Vagina (tissue), 2 donors: ENCODE measurements at places on chromosomes 7 and 10. TPM values are rescaled to one million over a fixed set of nuclear protein-coding genes. Genes with fewer than 3 reads are reported as not detected.

TMEM130 gene
- total RNA-seq: 3.7 TPM

IFIT1B gene
- total RNA-seq: not detected

PHKG1 gene
- not detected for total RNA-seq

PANK1 gene
- 10.3 TPM for total RNA-seq

BBS9 gene
- 31.2 TPM for total RNA-seq

RNF32 gene
- total RNA-seq: not detected

KLF14 gene
- total RNA-seq: not detected

SEMA3A gene
- 3.4 TPM for total RNA-seq

DKK1 gene
- total RNA-seq: 14.0 TPM

GRCh38 chr7:13915891-13916290 is 73.6 kb downstream of the ETV1 start:
- no peak overlapping the region for H3K27ac ChIP-seq
- H3K36me3 ChIP-seq: no peaks in the 10 kb centered on the region
- no peaks in the 10 kb centered on the region for H3K27me3 ChIP-seq
- peaks cover 6% of the 10 kb centered on the region for H3K4me1 ChIP-seq

DNA sequence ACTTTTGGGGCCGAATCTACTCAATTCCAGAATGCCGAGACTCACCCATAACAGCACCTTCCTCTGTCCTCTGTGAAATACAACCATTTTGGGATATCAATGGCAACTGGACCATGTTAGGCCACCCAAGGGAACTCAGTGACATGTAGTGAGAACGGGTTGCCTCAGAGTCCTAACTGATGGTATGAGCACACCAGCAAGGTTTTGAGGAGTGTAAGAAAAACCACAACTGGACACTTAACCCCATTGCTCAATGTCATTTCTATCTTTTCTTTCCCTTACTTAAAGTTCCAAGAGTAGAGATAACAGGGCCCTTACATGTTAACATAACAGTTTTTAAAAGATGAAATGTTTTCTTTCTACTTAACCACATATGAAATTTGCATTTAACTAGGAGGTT is 67.1 kb downstream of the TNS3 start:
- no peak for DNase-seq
- H3K36me3 ChIP-seq: no peaks in the 10 kb centered on the region
- no peak overlapping the region for H3K27ac ChIP-seq
- H3K4me3 ChIP-seq: no peak overlapping the region

GRCh38 chr7:158966780-158967390 is 110.5 kb downstream of the DYNC2I1 start:
- peaks cover 6% of the 10 kb centered on the region for H3K4me1 ChIP-seq
- DNase-seq: no peak
- H3K36me3 ChIP-seq: no peaks in the 10 kb centered on the region
- no peak overlapping the region for H3K4me3 ChIP-seq
- no peak overlapping the region for H3K27ac ChIP-seq

- DNase-seq: no peak
- no peak overlapping the region for H3K4me3 ChIP-seq
- no peak overlapping the region for H3K27ac ChIP-seq
- H3K27me3 ChIP-seq: no peaks in the 10 kb centered on the region
- H3K36me3 ChIP-seq: no peaks in the 10 kb centered on the region
Observed at GRCh38 chr7:125396466-125397151, 467.0 kb upstream of the POT1 start.

GRCh38 chr10:116115036-116115641 is 157.9 kb downstream of the GFRA1 start:
- H3K4me3 ChIP-seq: no peak overlapping the region
- H3K36me3 ChIP-seq: no peaks in the 10 kb centered on the region
- H3K27me3 ChIP-seq: no peaks in the 10 kb centered on the region
- H3K27ac ChIP-seq: no peak overlapping the region
- H3K4me1 ChIP-seq: no peaks in the 10 kb centered on the region

DNA sequence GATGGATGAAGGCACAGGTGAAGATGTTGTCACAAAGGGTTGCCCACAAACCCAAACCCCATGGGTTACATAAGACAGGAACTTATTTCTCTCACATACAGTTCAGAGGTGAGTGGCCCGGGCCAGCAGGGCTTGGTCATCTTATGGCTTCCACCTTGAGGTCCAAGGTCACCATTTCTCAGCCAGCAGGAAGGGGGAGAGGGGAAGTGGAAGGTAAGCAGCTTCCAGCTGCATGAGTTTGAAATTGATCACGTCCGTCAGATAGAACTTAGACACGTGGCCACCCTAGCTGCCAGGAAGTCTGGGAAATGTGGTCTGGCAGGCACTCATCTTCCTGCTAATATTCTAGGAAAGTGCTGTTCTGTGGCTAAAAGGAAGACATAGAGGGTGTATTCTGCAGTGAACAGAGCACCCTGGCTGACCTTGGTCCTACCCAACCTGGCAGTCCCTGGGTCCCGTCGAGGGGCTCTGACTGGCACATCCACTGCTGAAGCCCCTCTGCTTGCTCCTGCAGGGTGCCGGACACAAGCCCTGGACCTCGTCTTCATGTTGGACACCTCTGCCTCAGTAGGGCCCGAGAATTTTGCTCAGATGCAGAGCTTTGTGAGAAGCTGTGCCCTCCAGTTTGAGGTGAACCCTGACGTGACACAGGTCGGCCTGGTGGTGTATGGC is 49.5 kb downstream of the VWA2 start:
- no peak overlapping the region for H3K4me3 ChIP-seq
- no peak for DNase-seq
- H3K27ac ChIP-seq: no peak overlapping the region
- no peaks in the 10 kb centered on the region for H3K27me3 ChIP-seq

DNA sequence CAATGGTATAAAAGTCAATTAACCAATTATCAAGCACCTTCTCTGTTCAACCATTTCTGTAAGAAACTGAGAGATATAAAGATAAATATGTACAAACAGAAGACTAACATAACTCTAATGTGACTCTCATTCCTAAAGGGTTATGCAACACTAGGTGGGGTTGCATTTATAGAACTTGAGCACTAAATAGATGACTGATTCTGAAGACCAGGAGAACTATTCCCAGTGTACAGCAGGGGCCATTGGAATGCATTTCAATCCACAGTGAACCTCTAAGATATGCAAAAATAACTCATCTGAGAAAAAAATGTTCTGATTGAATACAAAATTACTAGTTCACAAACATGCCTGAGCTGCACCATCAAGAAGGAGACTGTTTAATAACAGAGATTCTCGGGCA is 341.2 kb upstream of the STEAP1 start:
- H3K27ac ChIP-seq: no peak overlapping the region
- H3K4me1 ChIP-seq: no peaks in the 10 kb centered on the region
- no peaks in the 10 kb centered on the region for H3K27me3 ChIP-seq
- no peak overlapping the region for H3K4me3 ChIP-seq
- no peaks in the 10 kb centered on the region for H3K36me3 ChIP-seq

DNA sequence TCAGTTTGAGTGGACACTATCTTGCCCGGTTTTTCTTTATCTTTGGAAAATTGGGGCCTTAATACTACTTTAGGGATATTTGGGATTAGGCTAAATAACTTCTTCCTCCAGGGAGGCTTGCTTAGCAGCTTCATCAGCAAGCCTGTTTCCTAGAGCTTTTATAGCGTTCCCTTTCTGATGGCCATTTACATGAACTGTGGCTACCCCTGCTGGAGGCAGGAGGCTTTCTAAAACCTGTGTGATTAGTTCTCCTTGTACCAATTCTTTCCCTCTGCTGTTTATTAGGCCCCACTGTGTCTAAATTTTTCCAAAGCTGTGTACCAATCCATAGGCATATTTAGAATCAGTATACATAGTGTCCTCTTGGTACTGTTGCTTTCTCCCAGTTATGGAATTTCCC is 61.7 kb upstream of the CNTNAP2 start:
- no peak overlapping the region for H3K4me3 ChIP-seq
- no peaks in the 10 kb centered on the region for H3K4me1 ChIP-seq
- no peaks in the 10 kb centered on the region for H3K36me3 ChIP-seq
- DNase-seq: no peak

DNA sequence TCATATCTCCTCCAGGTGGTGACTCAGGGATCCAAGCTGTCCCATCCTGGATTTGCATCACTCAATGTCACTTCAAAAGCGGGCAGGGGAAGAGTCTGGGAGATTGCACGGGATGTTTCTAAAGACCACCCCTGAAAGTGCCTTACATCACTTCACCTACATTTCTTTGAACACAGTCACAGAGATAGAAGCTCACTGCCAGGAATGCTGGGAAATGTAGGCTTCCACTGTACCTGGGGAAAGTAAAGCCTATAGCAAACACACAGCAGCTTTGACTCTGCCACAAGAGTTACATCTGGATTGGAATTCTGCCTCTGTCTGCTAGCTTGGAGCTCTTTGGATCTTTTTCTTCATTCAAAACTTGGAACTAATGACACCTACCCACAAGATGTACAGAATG is 300.9 kb downstream of the WDR11 start:
- no peaks in the 10 kb centered on the region for H3K36me3 ChIP-seq
- no peaks in the 10 kb centered on the region for H3K4me1 ChIP-seq
- no peak for DNase-seq
- no peak overlapping the region for H3K4me3 ChIP-seq
- H3K27ac ChIP-seq: no peak overlapping the region

- H3K36me3 ChIP-seq: no peaks in the 10 kb centered on the region
- H3K4me3 ChIP-seq: no peak overlapping the region
- peak overlapping the region; percentile 18 for H3K27ac ChIP-seq
- no peak for DNase-seq
- peaks cover 6% of the 10 kb centered on the region for H3K4me1 ChIP-seq
Observed at GRCh38 chr10:60896810-60897209, 47.2 kb downstream of the RHOBTB1 start.

DNA sequence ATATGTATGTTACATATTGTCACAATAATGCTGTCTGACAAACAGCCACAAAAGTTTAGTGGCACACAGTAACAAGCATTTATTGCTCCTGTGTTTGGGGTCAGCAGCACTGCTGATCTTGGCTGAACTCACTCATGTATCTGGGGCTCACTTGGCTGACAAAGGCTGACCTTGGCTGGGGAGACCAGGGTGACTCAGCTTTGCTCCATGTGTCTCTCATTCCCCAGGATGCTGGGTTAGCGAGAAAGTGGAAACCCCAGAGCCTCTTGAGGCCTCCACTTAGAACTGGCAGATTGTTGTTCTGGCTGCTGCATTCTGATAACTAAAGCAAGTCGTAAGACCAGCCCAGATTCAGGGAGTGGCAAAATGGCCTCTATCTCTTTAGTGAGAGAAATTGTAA is 217.3 kb upstream of the HABP2 start:
- DNase-seq: no peak
- no peaks in the 10 kb centered on the region for H3K36me3 ChIP-seq

DNA sequence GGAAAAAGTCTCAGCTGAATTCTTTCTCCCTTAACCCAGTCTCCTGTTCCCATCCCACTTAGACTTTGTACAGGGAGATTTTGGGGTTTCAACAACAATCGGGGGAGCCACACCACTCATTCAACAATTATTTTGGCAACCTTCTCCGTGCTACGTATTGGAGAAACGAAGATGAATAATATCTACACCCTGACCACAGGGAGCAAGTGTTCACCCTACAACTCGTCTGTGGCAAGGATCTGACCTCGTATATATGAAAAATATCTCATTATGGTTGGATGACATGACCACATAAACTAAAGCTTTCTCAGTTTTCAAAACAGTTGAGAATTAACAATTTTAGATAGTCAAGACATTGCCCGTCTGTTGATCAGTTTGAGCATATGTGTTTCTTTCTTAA is 302.1 kb downstream of the CACNA2D1 start:
- no peak for DNase-seq
- no peak overlapping the region for H3K4me3 ChIP-seq
- H3K27ac ChIP-seq: no peak overlapping the region
- H3K36me3 ChIP-seq: no peaks in the 10 kb centered on the region

DNA sequence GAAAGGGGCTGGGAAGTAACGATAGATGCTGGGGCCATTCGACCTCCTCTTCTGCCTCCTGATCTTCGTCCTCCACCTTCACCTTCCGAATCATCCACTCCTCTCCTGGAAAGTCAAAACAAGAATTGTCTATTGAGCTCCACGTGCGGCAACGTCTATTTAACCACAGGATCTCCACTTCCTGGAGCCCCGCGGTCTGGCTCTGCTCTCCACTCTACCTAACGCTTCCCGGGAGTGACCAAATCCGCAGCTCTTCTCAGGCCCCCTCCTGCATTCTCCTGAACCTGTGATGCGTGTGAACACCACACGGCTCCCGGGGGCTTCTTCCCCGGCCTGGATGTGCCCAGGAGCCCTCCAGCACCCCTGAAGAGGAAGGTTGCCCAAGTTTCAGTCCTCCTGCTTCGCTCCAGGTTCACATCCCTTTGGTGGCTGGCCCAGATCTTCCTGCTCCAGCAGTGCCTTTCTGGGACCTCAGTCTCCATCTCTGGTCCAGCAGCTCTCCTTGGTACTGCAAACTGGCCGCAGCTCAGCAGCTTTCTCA is 7.2 kb downstream of the ZNF467 start:
- no peak overlapping the region for H3K4me3 ChIP-seq
- H3K4me1 ChIP-seq: peaks cover 3% of the 10 kb centered on the region
- no peak for DNase-seq
- no peak overlapping the region for H3K27ac ChIP-seq

DNA sequence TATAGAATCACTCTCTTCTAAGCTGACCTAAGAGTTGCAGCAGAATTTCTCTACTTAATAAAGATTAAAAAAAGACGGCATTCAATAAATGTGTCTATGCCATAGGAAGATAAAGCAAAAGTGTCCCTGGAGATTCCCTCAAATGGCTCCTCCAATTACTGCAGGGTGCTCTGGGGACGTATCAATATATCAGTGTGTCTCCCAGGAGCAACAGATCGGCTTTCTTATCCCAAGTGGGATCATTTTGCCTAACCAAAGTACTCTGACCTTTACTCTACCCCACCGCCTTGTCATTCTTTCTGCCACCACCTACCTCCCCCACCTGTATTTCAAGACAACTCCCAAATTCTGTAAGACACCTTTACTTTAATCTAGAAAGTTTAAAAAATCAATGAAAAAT is 202.0 kb upstream of the SEMA3C start:
- no peaks in the 10 kb centered on the region for H3K4me1 ChIP-seq
- no peak for DNase-seq
- H3K36me3 ChIP-seq: no peaks in the 10 kb centered on the region
- no peak overlapping the region for H3K4me3 ChIP-seq

- no peak overlapping the region for H3K27ac ChIP-seq
- DNase-seq: no peak
- no peaks in the 10 kb centered on the region for H3K4me1 ChIP-seq
Observed at GRCh38 chr7:123581162-123581459, 20.5 kb upstream of the ASB15 start.

DNA sequence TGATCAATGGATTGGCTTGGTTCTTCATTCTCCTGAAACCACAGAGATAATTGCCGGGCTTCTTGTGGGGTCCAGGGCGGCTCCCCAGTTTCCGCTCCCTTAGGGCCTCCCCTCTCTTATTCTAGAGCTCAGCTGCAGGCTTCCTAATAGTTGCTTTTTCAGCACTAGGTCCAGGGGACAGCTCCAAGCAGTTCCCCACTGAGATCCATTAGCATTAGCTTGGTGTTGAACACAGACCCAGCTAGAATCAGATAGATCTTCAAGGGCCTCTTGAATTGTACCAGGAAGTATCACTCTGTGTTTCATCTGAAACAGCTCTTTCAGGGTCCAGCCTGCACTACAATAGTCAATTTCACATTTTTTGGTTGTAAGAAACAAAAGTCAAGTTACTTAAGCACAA is 238.7 kb downstream of the SEC23IP start:
- no peaks in the 10 kb centered on the region for H3K4me1 ChIP-seq
- H3K36me3 ChIP-seq: no peaks in the 10 kb centered on the region
- no peak overlapping the region for H3K27ac ChIP-seq

GRCh38 chr10:33092596-33092995 is 134.6 kb upstream of the ITGB1 start:
- no peaks in the 10 kb centered on the region for H3K36me3 ChIP-seq
- H3K4me1 ChIP-seq: no peaks in the 10 kb centered on the region
- DNase-seq: no peak
- no peak overlapping the region for H3K27ac ChIP-seq
- H3K27me3 ChIP-seq: no peaks in the 10 kb centered on the region
- H3K4me3 ChIP-seq: no peak overlapping the region
